Kidney (tissue), 22 donors: ENCODE measurements at places on chromosomes 4 and X. TPM values are rescaled to one million over a fixed set of nuclear protein-coding genes. Genes with fewer than 3 reads are reported as not detected.

DNA sequence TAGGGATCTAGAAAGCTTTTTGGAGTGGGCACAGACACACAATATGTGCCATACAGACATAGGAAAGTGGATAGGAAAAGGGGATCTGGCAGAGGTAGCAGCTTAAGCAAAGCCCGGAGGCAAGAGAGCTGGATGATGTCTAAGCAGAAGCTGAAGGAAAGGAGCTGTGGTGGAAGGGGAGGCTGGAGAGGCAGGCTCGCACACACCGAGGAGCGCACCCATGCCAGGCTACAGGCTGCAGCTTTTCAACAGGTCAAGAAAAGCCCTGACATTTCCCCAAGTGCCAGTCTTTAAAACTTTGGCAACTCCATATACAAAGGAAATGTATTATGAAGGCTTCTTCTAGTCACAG, 67.4 kb downstream of the SOWAHB start:
- no peak for DNase-seq

DNA sequence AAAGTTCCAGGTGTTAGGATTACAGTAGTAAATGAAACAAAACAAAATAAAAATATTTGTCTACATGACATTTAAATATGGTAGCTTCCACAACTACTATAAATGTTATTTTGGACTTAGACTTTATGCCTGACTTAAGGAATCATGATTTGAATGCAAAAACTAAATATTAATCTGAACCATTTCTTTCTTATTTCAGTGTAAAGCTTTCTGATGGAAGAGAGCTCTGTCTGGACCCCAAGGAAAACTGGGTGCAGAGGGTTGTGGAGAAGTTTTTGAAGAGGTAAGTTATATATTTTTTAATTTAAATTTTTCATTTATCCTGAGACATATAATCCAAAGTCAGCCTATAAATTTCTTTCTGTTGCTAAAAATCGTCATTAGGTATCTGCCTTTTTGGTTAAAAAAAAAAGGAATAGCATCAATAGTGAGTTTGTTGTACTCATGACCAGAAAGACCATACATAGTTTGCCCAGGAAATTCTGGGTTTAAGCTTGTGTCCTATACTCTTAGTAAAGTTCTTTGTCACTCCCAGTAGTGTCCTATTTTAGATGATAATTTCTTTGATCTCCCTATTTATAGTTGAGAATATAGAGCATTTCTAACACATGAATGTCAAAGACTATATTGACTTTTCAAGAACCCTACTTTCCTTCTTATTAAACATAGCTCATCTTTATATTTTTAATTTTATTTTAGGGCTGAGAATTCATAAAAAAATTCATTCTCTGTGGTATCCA, 1.6 kb downstream of the CXCL8 start:
- DNase-seq, result no peak

GRCh38 chr4:40956721-40957255, 207.0 kb downstream of the NSUN7 start:
- DNase-seq, result no peak

- DNase-seq, result no peak
Observed at GRCh38 chr4:4502694-4503311, 39.0 kb downstream of the STX18 start.

- DNase-seq, result no peak
Observed at GRCh38 chr4:86976801-86977485, 42.1 kb downstream of the AFF1 start.

DNA sequence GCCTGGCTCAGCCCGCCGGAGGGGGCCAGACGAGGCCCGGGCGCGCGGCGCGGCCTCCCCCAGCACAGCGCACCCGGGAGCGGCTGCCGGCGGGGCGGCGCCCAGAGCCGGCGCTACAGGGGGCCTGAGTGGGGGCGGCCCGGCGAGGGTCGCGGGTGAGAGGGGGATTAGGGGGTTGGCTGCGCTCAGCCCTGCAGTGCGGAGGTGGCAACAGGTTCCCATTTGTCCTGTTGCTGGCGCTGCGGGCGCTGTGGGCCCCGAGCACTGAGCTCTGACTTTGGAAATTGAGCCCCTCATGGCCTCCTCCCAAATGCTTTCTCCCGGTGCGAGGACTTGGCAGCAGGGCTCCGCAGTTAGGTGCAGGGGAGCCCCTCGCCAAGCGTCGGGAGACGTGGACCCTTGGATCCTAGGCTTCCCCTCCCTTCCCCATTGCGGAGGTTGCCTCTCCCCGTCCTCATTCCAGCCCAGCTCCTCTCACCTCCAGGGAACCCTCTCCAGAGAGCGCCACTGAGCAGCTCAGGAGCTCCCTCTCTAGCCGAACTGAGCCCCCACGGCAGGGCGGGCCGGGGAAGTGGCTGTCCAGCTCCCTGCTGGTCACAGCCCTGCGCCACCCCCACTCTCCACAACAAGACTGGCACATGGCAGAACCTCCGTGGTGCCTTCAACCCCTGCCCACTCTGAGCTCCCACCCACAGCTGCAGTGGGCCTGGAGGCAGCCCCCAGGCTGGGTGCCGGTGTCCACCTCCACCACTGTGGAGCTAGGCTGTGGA, 2.5 kb upstream of the DUSP9 start:
- DNase-seq, result no peak

The SPANXB1 gene
- polyA plus RNA-seq, result not detected

The MMRN1 gene
- 0.62 TPM for polyA plus RNA-seq

DNA sequence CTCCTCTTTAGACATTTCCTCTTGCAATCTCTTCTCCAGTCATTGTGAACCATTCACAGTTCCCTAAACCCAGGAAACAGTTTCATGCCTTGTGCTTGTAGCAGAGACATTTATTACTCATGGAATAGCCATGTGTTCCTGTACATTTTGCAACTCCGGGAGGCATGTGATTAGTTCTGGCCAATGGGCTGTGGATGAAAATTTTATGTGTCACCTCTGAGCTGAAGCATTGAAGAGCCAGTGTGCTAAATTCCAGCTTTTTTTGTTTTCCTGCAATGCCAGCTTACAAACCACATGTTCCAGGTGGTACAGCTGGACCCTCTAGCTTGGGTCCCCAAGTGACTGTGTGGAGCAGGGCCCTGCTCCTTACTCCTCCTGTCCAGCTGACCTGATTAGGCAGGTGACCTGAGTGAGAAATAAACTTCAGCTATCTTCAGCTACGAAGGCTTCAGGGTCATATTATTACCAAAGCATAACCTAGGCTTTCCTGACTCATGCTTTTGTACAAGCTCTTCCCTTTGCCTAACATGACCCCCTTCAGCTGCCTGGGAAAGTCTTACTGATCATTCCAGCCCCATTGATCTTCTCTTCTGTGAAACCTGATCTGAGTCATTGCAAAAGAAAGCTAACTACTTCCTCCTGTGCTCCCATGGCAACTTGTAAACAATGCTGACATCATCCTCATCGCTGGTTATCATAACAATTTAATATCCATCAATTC, 200.4 kb downstream of the PTTG2 start:
- DNase-seq, result no peak

DNA sequence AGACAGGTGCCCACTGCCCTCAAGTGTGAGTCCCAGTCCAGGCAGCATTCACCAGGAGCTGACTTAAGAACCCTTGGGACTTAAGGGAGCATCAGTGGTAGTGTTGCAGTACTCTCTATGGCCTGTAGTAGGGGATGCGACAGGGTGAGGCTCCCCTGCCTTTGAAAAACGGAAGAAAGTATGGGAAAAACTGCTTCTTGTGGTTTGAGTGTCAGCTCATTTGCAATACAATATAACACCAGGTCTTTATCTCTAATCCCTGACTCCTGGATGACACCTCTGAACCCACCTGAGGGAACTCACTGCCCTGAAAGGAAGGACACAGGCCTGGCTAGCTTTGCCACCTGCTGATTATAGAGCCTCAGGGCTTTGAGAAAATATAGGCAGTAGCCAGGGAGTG, 176.0 kb downstream of the SMARCA1 start:
- no peak for DNase-seq

DNA sequence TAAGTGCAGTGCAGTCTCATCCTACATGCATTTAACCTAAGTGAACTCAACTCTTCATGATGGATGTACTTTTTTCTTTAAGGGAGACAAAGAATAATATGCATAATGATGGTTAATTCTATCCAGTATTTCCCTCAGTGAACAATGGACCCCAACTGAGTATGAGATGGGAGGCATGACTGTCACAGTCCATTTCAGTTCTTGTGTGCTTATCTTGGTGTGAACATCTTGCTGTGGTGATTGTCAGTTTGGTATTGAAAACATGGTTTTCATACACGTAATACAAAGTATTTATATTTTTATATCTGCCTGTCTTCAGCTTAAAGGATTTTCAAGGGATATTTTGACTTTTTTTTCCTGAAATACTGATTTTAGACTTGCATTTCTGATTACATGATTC, 72.0 kb upstream of the NDUFC1 start:
- no peak for DNase-seq

The PAK3 gene
- polyA plus RNA-seq, result 0.24 TPM

DNA sequence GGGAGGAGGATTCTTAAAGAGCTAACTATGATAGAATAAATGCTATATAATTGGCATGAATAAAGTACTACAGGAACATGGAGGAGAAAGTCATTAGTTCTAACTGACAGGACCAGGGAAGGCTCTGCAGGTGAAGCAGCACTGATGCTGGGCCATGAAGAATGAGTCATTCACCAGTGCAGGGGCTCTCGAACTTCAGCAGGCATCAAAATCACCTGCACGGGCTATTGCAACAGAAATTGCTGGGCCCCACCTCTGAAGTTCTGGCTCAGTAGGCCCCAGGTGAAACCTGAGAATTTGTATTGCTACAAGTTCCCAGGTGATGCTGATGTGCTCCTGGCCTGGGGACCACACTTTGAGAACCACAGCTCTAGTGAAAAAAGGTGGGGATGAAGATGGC, 33.7 kb downstream of the TMEM150C start:
- no peak for DNase-seq

The GRK4 gene
- polyA plus RNA-seq, result 4.3 TPM

DNA sequence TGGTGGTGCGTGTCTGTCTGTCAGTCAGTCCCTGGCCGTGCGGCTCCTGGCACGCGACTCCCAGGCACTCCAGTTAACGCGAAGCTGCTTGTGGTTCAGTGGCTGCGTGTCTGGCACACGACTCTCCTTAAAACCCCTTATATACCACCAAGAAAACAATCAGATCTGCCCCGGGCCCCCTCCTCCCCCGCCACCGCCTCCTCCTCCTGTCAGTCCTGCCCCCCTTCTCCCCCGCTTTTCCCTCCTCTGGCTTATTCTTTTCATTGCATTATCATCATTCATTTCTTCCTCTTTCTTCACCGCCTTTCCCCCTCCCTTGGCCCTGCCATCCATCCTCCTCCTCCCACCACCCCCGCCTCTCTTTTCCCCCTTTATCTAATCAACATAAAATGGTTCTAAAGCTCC, at the start of gene NEUROG2:
NEUROG2 (minus strand) TSS at position 115 of the 405 bp plus-strand sequence. CDS start 705 bp downstream, outside the sequence.
- DNase-seq, result no peak

- DNase-seq, result no peak
Observed at GRCh38 chrX:66142351-66142750, 21.7 kb upstream of the HEPH start.

The F11 gene
- polyA plus RNA-seq, result 15.7 TPM

GRCh38 chrX:100376576-100376975, 33.5 kb downstream of the PCDH19 start:
- DNase-seq, result no peak

- DNase-seq, result no peak
Observed at GRCh38 chr4:101192244-101192643, 155.1 kb downstream of the PPP3CA start.

The ZNF157 gene
- 0.17 TPM for polyA plus RNA-seq

DNA sequence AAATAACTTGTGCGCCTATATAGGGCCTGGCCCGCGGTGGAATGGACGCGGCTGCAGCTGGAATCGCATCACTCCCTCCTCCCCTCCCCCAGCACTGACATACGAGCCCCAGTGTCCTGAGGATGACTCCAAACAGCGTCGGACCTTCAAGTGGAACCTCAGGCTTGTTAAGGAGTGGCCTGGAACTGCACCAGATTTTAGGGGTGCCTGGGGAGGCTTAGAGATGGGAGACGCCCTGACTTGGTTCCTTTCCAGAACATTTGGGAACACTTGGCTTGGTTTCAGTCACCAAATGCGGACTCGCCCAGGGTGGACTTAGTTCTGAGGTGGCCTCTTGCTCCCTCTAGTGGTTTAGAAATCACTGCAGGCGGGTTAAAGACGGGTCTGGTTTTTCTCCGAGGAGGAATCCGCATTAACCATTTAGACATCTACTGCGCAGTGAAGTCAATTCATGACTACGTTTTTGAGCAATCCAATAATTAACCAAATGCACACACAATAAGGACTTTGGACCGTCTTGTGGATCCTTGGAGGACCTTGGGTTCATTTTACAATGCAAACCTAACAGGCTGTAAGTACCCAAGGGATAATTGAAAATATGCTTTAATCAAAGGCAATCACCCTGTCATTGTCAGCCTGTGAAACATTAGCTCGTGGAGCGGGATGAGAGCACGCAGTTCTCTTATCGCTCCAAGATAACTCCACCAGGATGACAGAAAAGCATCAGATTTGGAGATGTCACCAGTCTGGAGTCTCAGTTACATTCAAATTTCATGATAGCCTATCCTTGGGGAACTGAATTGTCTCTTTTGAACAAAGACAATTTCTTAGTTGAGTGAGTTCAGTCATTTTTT, 11.2 kb upstream of the PDGFRA start:
- DNase-seq, result peak; percentile 85

DNA sequence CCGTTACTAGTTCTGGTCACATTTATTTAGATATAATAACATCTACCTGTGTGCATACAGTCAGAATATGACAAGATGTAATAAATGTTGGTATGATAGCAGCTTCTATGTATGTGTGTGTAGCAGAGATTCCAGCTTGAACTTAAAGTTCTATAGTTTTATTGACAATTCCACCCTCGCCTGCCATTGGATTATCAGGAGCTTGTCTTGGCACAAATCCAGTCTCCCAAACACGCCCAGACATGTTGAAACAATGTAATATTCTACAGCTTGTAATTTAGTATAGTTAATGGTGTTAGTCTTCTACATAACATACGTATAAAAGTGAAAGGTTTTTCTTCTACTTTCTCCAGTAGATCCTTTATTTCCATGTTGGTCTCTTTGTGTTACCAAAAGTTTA, 44.4 kb downstream of the BBS12 start:
- DNase-seq, result no peak

DNA sequence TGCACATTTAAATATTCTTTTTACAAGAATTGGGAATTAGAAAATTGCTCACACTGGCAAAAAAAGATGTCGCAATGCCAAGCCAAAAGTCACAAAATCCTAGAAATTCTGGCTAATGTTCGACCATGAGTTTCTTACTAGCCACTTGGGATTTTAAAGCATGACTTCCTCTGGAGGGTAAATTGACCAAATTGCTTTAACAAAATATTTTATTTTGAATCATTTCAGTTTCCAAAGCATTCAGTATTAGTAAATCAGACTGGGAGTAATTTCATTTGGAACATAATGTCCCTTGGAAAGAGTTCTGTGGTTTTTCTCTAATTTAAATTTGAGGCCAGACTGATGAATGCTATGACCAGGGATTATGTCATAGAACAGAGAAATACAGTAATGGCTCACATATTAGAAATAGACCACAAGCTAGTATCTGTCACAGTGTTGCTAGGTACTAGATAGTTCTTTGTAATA, 7.6 kb upstream of the CXCL5 start:
- DNase-seq, result no peak

DNA sequence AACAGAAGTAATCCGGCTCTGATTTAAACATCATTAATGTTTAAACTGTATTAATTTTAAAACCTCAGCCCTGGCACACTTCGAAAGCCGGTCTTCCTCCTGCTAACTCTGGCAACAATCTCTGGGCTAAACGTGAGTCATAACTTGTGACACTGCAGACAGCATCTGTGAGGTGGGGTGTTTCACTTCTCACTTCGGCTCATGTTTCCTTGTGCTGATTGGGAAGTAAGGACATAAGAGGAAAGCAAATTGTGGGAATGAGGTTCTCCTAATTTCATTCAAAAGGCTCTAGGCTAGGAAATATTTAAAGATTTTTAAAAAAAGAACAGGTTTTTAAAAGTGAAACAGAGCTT, 139.9 kb upstream of the USP9X start:
- DNase-seq, result peak; percentile 49

GRCh38 chrX:153611298-153612095, 12.6 kb upstream of the CCNQ start:
- no peak for DNase-seq
